Activated naive CD8-positive, alpha-beta T cell treated with anti-CD3 and anti-CD28 coated beads for 36 hours (primary cell): ENCODE measurements at places on chromosomes 11 and 22. TPM values are rescaled to one million over a fixed set of nuclear protein-coding genes. Genes with fewer than 3 reads are reported as not detected.

- DNase-seq, result no peak
Observed at GRCh38 chr11:120884154-120885020, 139.5 kb upstream of the TBCEL start.

DNA sequence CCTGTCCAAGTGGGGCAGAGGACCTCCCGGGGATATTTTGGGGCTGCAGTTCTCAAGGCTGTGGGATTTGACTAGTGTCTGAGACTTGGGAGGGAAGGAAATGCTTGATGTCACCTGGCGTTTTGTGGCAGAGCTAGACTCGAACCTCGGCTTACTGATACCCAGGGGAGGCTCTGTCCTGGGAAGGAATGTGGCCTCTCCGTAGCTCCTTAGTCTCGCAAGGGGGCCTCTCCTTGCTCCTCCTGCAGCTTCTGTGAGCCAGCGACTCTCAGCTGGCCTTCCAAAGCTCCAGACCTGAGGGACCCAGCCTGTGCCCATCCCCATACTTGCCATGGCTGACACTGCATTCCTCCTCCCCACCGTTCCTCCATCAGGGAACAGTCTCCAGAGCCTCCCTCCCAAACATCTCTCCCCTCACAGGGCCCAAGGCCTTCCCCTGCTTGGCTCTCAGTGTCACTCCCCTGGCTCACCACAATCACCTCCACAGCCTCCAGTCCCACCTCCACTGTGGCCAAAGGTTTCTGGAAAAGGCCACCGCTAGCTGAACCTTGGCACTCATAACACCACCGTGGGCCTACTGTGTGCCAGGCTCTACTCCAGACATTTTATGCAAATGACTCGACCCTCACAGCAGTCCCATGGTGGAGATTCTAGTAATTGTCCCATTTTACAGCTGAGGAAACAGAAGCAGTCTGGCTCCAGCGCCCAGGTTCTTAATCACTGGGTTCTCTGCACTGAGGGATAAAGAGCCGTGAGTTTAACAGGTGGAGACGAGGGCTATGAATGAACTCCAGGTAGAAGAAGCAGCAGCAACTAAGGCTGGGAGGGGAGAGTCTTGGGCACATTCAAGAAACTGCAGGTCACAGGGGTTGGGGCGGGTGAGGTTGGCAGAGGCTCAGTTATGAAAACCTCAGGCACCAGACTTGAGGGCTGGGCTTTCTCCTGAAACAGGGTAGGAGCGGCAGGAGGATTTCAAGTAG lies 12.1 kb downstream of the P2RY2 start:
- no peak for DNase-seq

DNA sequence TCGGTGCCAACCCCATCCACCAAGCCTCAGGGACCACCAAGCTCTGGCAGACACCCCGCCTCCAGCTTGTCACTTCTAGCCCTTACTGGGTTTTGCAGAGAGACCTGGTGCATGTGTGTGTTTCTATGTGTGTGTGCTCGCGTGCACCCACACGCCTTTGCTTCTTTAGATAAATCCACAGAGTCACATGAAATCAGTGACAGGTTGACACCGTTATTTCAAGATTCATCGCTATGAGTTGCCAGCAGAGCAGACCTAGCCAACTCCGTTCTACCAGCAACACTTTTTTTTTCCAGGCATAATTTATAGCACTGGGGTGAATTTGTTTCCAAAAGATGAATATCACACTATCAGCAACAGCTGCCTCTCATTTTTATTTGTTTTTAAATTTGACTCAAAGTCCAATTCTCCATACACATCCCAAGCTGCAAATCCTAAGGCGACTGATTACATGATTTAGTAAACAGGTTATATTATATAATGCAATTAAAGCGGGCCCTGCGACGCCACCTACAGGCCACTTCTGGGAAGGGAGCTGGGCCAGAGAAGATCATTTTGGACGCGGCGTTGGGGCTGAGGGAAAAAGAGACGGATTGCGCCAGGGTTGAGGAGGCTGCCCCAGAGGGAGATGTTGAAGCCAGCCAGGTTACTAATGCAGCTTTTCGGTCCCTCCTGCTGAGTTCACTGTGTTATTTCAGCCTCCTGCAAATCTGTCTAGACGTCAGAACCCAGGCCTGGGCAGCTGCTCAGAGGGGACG lies 150.5 kb downstream of the FEZ1 start:
- peak; percentile 21 for DNase-seq

GRCh38 chr11:92892802-92893684 lies 76.4 kb upstream of the MTNR1B start:
- DNase-seq, result no peak

ST3GAL4 gene
- 10.6 TPM for total RNA-seq

GRCh38 chr11:76742902-76743301 lies 40.3 kb upstream of the TSKU start:
- DNase-seq, result no peak

GRCh38 chr11:130801333-130802122 lies 114.8 kb downstream of the SNX19 start:
- DNase-seq, result no peak
